ENCODE measurements at places on chromosomes 7 and 10.

- H3K36me3 ChIP-seq: no peaks in the 10 kb centered on the region
- H3K27ac ChIP-seq: no peak overlapping the region
- DNase-seq: no peak
Measured at GRCh38 chr10:35505241-35505873, 99.8 kb upstream of the GJD4 start.

DNA sequence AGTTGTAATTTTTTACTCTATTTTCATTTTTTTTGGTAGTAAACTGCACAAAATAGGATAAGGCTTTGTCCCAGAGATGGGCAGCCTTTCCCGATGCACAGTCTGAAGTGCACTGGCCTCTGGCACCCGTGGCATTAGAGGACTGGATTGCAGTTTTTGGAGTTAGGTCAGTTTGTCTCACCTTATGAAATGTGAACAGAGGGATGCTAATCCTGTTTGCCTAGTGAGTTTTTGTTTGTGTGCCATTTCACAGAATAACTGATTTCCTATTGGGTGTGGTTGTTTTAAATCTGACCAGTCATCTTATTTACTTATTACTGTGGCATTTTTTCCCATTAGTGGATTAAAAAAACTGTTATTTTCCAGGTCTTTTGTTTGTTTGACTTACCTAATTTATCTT is 109.5 kb upstream of the GATA3 start:
- no peaks in the 10 kb centered on the region for H3K27me3 ChIP-seq
- no peak overlapping the region for H3K27ac ChIP-seq
- no peak overlapping the region for H3K4me3 ChIP-seq
- H3K4me1 ChIP-seq: peaks cover 43% of the 10 kb centered on the region

GRCh38 chr7:108246227-108246837 is 116.2 kb upstream of the LAMB4 start:
- DNase-seq: no peak
- H3K36me3 ChIP-seq: no peaks in the 10 kb centered on the region
- H3K27ac ChIP-seq: no peak overlapping the region
- H3K4me1 ChIP-seq: no peaks in the 10 kb centered on the region

GRCh38 chr10:95867866-95868265 is 39.9 kb upstream of the CC2D2B start:
- H3K4me1 ChIP-seq: peaks cover 5% of the 10 kb centered on the region
- peaks cover 5% of the 10 kb centered on the region for H3K36me3 ChIP-seq
- DNase-seq: no peak
- H3K27me3 ChIP-seq: no peaks in the 10 kb centered on the region
- H3K27ac ChIP-seq: no peak overlapping the region
- no peak overlapping the region for H3K4me3 ChIP-seq

DNA sequence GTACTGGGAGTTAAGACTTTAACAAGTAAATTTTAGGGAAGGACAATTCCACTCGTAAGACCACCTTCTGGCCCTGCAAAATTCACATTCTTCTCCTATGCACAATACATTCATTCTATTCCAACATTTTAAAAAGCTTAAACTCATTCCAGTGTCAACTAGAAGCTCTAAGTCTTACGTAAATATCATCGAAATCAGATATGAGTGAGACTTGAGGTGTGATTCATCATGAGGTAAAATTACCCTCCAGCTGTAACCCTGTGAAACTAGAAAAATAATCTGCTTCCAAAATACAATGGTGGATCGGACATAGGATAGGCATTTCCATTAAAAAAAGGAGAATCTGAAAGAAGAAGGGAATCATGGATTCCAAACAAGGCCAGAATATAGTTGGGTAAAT is 370.3 kb downstream of the CDC14C start:
- H3K4me1 ChIP-seq: no peaks in the 10 kb centered on the region
- H3K36me3 ChIP-seq: no peaks in the 10 kb centered on the region
- no peak overlapping the region for H3K27ac ChIP-seq
- no peak for DNase-seq

GRCh38 chr7:156152390-156152789 is 340.1 kb upstream of the SHH start:
- H3K4me1 ChIP-seq: no peaks in the 10 kb centered on the region
- no peak for DNase-seq
- H3K4me3 ChIP-seq: no peak overlapping the region
- H3K27ac ChIP-seq: no peak overlapping the region
- H3K27me3 ChIP-seq: peaks cover 1% of the 10 kb centered on the region

- peak overlapping the region; percentile 80 for H3K4me3 ChIP-seq
- no peak overlapping the region for H3K27ac ChIP-seq
- peaks cover 21% of the 10 kb centered on the region for H3K27me3 ChIP-seq
Measured at GRCh38 chr7:151251689-151252560, 3.4 kb upstream of the SMARCD3 start.

- H3K27ac ChIP-seq: no peak overlapping the region
- DNase-seq: no peak
- H3K4me1 ChIP-seq: peaks cover 22% of the 10 kb centered on the region
- H3K36me3 ChIP-seq: no peaks in the 10 kb centered on the region
- no peaks in the 10 kb centered on the region for H3K27me3 ChIP-seq
Measured at GRCh38 chr10:30694518-30695228, 65.1 kb upstream of the LYZL2 start.

- no peak overlapping the region for H3K4me3 ChIP-seq
- peaks cover 5% of the 10 kb centered on the region for H3K27me3 ChIP-seq
- H3K27ac ChIP-seq: no peak overlapping the region
- no peaks in the 10 kb centered on the region for H3K36me3 ChIP-seq
- DNase-seq: no peak
- H3K4me1 ChIP-seq: peaks cover 1% of the 10 kb centered on the region
Measured at GRCh38 chr10:47290338-47290737, 9.7 kb upstream of the GDF10 start.

DNA sequence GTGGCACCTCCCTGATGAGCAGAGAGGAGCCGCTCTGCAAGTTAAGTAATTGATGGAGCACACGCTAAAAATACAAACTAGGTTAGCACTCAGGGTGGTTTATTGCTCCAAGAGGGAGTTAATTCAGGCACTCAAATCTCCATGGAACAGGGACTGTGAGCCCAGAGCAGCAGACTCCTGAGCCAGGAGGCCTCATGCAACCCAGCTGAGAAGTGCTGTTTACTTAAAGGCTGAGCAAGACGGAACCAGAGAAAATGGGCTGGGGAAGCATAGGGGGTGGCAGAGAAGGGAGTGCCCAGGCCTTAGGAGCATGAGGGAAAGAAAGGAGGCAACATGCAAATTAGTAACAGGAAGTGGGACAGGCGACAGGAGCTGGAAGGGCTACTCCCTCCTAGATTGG is 174.1 kb downstream of the KCNMA1 start:
- no peaks in the 10 kb centered on the region for H3K4me1 ChIP-seq
- peaks cover 4% of the 10 kb centered on the region for H3K27me3 ChIP-seq
- DNase-seq: no peak

GRCh38 chr7:19117091-19117869 is at the start of gene TWIST1:
Gene TWIST1, minus strand, starts transcription at chr7:19117636. Its CDS starts 315 bp downstream, at chr7:19117321.
- H3K27ac ChIP-seq: no peak within 1 kb of the TSS
- no peak for DNase-seq
- H3K4me3 ChIP-seq: peak within 1 kb of the TSS; percentile 68
- H3K4me1 ChIP-seq: peaks cover 7% of the 10 kb centered on the region
- no peaks in the 10 kb centered on the region for H3K36me3 ChIP-seq
- peaks cover 31% of the 10 kb centered on the region for H3K27me3 ChIP-seq

DNA sequence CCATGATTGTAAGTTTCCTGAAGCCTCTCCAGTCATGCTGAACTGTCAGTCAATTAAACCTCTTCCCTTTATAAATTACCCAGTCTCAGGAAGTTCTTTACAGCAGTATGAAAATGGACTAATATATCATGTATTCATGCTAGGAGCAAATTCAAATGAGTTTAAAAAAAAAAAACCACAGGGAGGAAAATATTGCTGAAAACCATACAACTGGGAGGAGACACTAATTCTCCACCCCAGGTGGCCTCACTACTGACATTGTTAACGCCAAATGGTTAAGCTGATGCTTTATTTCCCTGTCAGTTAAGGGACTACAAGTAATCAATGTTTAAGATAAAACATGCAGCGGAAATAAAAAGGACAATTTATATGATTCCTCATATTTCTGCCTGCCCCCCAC is 55.1 kb downstream of the PDE1C start:
- DNase-seq: no peak
- no peak overlapping the region for H3K4me3 ChIP-seq
- H3K36me3 ChIP-seq: no peaks in the 10 kb centered on the region
- H3K27ac ChIP-seq: no peak overlapping the region
- H3K4me1 ChIP-seq: no peaks in the 10 kb centered on the region
- no peaks in the 10 kb centered on the region for H3K27me3 ChIP-seq

- no peaks in the 10 kb centered on the region for H3K27me3 ChIP-seq
- no peak overlapping the region for H3K27ac ChIP-seq
- H3K4me1 ChIP-seq: peaks cover 25% of the 10 kb centered on the region
- H3K36me3 ChIP-seq: no peaks in the 10 kb centered on the region
Measured at GRCh38 chr7:27930910-27931476, 191.0 kb downstream of the TAX1BP1 start.

DNA sequence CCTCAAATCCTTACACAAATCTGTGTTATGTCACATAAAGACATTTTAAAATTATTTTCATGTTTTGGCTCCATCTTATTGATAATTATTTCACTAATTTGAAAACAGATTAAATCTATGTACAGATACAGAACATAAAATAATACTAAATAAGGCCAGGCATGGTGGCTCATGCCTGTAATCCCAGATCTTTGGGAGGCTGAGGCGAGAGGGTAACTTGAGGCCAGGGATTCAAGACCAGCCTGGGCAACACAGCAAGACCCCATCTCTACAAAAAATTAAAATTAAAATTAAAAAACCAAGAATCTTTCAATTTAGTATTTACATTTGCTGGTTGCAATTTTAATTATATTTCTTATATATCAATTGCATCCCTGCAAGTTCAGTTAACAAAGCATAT is 246.4 kb upstream of the MKLN1 start:
- H3K4me3 ChIP-seq: no peak overlapping the region
- H3K36me3 ChIP-seq: no peaks in the 10 kb centered on the region
- no peak overlapping the region for H3K27ac ChIP-seq
- DNase-seq: no peak
- H3K4me1 ChIP-seq: peaks cover 45% of the 10 kb centered on the region
- H3K27me3 ChIP-seq: peaks cover 46% of the 10 kb centered on the region

- H3K4me3 ChIP-seq: no peak overlapping the region
- H3K36me3 ChIP-seq: no peaks in the 10 kb centered on the region
- no peaks in the 10 kb centered on the region for H3K4me1 ChIP-seq
- peaks cover under 1% of the 10 kb centered on the region for H3K27me3 ChIP-seq
- DNase-seq: no peak
Measured at GRCh38 chr7:28615091-28615490, 202.8 kb downstream of the CREB5 start.

- H3K4me3 ChIP-seq: no peak overlapping the region
- H3K27ac ChIP-seq: no peak overlapping the region
- peaks cover 44% of the 10 kb centered on the region for H3K4me1 ChIP-seq
- no peaks in the 10 kb centered on the region for H3K27me3 ChIP-seq
- DNase-seq: no peak
Measured at GRCh38 chr7:137956591-137956990, 45.3 kb downstream of the CREB3L2 start.

- no peaks in the 10 kb centered on the region for H3K4me1 ChIP-seq
- H3K27ac ChIP-seq: no peak overlapping the region
- no peaks in the 10 kb centered on the region for H3K27me3 ChIP-seq
Measured at GRCh38 chr7:112143136-112143535, 63.1 kb downstream of the DOCK4 start.

GRCh38 chr10:80512031-80512526 is 25.6 kb upstream of the SH2D4B start:
- peak overlapping the region; percentile 42 for H3K27ac ChIP-seq
- no peak for DNase-seq
- H3K27me3 ChIP-seq: peaks cover 9% of the 10 kb centered on the region

- H3K27ac ChIP-seq: no peak overlapping the region
- no peak for DNase-seq
Measured at GRCh38 chr10:24938076-24938475, 14.3 kb downstream of the PRTFDC1 start.

GRCh38 chr7:16982640-16983350 is 101.0 kb upstream of the AGR3 start:
- peak; percentile 21 for DNase-seq
- no peak overlapping the region for H3K27ac ChIP-seq
- H3K36me3 ChIP-seq: no peaks in the 10 kb centered on the region
- H3K4me1 ChIP-seq: peaks cover 6% of the 10 kb centered on the region

DNA sequence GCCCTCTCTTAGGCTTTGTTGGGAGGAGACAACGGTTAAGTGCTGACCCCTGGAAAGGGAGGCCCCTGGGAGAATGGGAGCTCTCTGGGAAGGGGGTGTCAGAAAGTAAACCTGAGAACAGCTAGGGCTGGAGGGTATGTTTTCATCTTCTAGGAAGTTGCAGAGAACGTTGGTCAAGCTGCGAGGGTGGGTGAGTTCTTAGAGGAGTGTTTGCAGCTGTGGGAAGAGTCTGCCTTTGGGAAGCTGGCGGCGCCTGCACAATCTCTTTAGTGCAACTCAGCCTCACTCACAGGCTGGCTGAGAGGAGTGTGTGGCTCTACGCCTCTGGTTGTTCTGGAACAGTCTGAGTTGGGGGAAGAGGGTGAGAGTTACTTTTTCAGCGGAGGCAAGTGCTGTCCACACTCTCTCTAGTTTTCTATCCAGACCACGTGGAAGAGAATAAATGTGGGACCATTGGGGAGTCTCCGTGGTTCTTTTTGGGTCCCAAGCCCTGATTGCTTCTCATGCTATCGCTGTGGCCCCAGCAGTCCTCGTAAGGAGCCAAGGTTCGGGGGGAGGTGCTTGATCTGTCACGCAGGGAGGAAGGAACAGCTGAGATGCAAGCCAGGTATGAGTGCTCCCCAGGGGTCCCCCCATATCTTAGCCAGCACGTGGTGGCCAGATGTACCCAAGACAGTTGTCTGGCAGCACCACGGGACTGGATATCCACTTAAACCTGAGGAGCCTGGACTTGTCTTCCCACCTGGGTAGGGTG is 237.2 kb downstream of the BUB3 start:
- no peaks in the 10 kb centered on the region for H3K27me3 ChIP-seq
- no peak overlapping the region for H3K4me3 ChIP-seq
- no peaks in the 10 kb centered on the region for H3K4me1 ChIP-seq
- no peak overlapping the region for H3K27ac ChIP-seq

DNA sequence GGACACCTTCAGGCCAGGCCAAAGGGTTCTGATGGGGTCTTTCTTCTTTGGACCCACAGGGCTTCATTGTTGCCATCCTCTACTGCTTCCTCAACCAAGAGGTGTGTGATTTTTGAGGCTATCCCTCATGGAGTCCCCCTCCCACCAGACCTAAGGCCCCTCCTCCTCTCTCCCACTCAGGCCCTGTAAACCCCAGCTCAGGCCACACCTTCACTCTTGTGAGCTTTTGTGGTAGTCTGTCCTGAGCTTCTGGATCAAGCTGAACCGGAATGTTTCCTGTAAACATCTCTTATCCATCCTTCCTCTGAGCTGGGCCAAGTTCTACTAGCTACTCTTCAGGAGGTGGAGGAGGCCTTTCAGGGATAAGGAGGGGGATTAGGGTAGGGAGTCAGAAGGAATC is 13.5 kb downstream of the GHRHR start:
- no peak overlapping the region for H3K4me3 ChIP-seq
- H3K27ac ChIP-seq: no peak overlapping the region
- no peak for DNase-seq

GRCh38 chr7:71243736-71244410 is 111.9 kb downstream of the GALNT17 start:
- H3K4me3 ChIP-seq: no peak overlapping the region
- no peak overlapping the region for H3K27ac ChIP-seq
- H3K36me3 ChIP-seq: no peaks in the 10 kb centered on the region
- no peak for DNase-seq
- no peaks in the 10 kb centered on the region for H3K4me1 ChIP-seq
- H3K27me3 ChIP-seq: no peaks in the 10 kb centered on the region

- no peak overlapping the region for H3K27ac ChIP-seq
- peaks cover 4% of the 10 kb centered on the region for H3K27me3 ChIP-seq
- no peak overlapping the region for H3K4me3 ChIP-seq
- H3K36me3 ChIP-seq: no peaks in the 10 kb centered on the region
Measured at GRCh38 chr10:95467162-95467599, 94.0 kb downstream of the SORBS1 start.

- no peaks in the 10 kb centered on the region for H3K27me3 ChIP-seq
- H3K4me1 ChIP-seq: peaks cover 79% of the 10 kb centered on the region
- peak overlapping the region; percentile 40 for H3K27ac ChIP-seq
- no peaks in the 10 kb centered on the region for H3K36me3 ChIP-seq
- H3K4me3 ChIP-seq: peak overlapping the region; percentile 34
Measured at GRCh38 chr10:26844396-26844975, 16.3 kb downstream of the ABI1 start.
